ENCODE measurements at places on chromosomes 1 and 21. TPM values are rescaled to one million over a fixed set of nuclear protein-coding genes. Genes with fewer than 3 reads are reported as not detected.

The NCF2 gene
- total RNA-seq, result 6.7 TPM

The S100A14 gene
- 6.3 TPM for total RNA-seq

The C1orf94 gene
- not detected for total RNA-seq

DNA sequence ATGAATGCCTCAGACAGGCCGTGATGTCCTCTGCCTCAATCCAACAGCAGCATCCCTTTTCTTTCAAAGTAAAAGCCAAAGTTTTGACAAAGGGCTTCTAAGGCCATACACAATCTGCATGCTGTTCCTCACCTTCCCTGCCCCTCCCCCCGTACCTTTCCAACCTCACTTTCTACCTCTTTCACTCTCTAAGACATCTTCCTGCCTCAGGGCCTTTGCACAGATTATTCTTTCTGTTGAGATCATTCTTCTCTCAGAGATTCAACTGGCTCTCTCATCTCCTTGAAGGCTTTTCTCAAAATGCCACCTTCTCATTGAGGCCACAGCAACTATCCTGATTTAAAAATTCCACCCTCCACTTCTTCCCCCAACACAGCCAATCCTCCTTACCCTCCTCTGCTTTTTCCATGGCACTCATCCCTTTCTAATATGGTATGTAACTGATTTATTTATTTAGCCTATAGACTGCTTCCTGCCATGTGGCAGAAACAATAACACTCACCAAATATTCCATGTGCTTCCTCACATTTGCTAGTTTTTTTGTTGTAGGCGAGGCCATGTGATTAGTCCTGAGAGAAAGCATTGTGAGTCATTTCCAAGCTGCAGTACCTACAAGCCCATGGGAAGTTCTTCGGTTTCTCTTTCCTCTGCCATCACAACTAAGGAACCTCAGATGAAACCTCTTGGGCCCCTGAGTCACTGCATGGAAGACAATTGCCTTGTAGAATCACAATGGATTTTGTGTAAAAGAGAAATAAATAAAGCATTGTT, 58.7 kb upstream of the GADD45A start:
- no peak for DNase-seq

DNA sequence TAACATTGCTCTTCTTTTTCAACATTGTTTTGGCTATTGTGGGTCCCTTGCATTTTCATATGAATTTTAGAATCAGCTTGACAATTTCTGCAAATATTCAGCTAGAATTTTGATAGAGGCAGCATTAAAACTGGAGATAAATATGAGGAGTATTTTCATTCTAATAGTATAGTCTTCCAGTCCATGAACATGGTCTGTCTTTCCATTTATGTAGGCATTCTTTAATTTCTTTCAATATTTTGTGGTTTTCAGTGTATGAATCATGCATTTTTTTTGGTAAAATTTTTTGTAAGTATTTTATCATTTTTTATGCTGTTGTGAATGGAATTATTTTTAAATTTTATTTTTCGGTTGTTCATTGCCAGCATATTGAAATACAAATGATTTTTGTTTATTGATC, 97.2 kb downstream of the DNAH14 start:
- DNase-seq, result no peak

- no peak for DNase-seq
Observed at GRCh38 chr1:1925437-1926345, 6.6 kb upstream of the TMEM52 start.

DNA sequence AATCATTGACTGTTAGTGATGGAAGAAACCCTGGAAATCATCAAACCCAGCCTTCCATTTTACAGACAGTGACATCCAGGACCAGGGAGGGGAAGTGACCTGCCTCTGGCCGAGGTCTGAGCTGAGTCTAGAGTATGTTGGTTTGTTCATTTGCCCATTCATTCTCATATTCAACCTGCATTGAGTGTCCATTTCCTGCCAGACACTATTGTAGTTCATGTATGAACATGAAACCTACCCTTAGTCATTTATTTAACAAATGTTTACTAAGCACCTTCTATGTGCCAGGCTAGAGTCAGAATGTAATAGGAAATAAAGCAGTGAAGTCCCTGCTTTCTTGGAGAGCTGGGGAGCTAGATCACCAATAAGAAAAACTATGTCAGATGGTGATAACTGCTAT, 51.3 kb downstream of the KCND3 start:
- no peak for DNase-seq

Data from Right ventricle myocardium inferior (tissue), 1 donor.